ENCODE measurements at places on chromosomes 6 and 20.
A peak's percentile ranks its signal among the peaks of the same experiment; 100 is the strongest.

- DNase-seq = no peak
Observed at GRCh38 chr6:34924831-34925625, 36.0 kb downstream of the ANKS1A start.

- no peak for DNase-seq
Observed at GRCh38 chr20:37867289-37868195, 35.4 kb upstream of the VSTM2L start.

DNA sequence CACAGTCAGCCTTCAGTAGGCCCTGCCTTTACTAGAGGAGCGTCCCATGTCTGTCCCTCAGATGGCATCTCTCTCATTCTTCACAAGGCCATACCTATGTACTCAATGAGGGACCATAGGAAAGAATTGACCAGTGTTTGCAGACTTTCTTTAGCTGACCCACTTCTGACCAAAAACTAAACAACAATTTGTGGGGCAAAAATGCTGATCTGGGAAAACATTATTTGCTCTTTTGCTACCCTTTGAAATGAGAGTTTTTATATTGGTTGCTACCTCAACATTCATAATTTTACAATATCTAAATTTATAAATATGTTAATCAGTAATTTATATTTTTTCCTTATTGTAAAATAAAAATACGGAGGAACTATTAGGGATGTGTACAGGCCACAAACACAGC, 539.4 kb upstream of the GJE1 start:
- no peak for DNase-seq

DNA sequence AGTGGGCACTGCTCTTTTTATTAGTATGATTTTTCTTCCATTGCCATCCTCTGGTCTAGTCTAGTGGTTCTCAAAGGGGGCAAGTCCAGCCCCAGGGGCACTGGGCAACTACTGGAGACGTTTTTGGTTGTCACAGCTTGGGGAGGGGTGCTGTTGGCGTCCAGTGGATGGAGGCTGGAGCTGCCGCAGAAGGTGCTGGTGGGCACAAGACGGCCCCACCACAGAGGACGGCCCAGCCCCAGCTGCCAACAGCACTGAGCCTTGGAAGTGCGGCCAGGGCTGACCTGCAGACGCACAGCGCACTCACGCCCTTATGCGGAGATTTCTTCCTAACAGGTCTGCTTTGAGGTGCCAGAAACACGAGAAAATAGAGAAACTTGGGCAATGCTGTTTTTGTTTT, 40.3 kb downstream of the CDH4 start:
- DNase-seq = no peak

GRCh38 chr6:34865107-34865506, 22.7 kb downstream of the TAF11 start:
- DNase-seq = no peak

GRCh38 chr6:1552296-1552761, 57.4 kb upstream of the FOXC1 start:
- no peak for DNase-seq

DNA sequence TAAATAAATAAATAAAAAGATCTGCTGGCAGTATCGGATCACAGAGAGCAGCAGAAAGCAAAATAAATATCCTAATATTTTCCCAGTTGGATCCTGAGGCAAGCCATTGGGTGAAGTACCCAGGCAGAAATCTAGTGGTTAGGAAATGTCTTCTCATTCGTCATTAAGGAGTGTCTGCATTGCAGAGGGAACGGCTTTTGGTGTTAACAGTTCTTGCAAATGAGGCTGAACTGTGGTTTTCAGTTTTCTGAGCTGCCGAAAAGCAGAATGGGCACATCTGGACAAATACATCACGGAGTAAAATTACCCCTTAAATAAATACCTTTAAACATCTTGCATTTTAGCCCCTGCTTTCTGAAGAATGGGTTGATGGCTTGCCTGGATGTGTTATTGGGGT, 82.3 kb upstream of the MPC1 start:
- no peak for DNase-seq

DNA sequence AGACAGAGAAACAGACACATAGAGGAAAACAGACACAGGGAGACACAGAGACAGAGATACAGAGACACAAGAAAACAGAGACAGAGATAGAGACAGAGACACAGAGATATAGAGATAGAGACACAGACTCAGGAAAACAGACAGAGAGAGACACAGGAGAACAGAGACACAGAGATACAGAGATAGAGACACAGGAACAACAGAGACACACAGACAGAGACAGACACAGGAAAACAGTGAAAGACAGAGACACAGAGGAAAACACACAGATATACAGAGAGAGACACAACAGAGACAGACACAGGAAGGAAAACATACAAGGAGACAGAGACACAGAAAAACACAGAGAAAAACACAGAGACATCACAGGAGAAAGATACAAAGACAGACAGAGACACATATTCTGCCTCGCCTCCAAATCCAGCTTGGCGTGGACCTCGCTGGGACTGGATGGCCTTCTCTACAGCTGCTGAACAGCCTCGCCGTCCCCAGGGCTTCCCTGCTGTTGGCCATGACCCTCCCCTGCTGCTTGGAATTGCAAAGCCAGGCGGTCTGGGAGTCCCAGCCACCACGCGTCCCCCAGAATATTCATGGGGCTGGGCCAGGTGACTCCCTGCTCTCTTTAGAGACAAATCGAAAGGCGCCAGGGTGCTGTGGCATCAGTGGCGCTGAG, 36.8 kb downstream of the NTSR1 start:
- peak; percentile 8 for DNase-seq

DNA sequence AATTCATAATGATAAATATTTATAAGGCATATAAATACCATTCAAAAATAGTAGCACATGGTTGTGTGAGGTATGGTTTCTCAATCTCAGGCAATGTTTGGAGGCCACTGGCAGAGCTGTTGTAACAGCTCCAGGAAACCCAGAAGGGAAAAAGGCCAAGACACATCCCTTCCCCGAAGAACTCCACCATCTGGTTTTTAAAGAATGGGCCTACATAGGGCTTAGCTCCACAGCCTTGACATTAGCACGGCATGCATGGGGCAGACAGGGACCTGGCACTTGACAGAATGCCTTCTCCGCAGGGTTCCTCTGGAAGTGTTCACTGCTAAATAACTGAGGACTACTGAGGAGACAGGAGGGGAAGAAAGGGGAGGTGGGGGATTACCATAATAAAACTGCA, 16.1 kb upstream of the FOXO3 start:
- no peak for DNase-seq

DNA sequence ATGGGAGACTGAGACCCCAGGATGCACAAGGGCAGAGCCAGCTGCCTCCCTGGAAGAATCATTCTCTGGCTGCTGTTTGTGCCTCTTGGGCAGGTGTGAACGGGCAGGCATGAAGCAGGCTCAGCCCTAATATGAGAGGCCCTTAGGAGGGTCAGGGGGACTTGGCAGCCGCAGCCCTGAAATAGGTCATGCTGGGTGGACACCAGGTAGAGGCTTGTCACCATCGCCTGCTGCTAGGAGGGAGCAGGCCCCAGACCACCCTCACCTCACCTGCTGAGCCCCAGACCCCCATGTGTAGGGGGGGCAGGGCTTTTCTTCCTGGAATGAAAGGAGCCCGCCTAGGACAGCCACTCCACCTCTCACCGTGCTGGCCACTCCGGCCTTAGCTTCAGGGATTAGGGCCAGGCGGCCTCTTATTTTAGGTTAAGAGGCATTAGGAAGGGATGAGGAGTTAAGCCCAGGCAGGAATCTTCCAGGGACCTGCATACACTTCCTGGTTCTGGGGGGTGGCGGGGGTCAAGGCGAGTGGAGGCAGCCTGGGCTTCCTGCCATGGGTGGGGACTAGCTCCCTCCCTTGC, 92.4 kb downstream of the ASXL1 start:
- no peak for DNase-seq

DNA sequence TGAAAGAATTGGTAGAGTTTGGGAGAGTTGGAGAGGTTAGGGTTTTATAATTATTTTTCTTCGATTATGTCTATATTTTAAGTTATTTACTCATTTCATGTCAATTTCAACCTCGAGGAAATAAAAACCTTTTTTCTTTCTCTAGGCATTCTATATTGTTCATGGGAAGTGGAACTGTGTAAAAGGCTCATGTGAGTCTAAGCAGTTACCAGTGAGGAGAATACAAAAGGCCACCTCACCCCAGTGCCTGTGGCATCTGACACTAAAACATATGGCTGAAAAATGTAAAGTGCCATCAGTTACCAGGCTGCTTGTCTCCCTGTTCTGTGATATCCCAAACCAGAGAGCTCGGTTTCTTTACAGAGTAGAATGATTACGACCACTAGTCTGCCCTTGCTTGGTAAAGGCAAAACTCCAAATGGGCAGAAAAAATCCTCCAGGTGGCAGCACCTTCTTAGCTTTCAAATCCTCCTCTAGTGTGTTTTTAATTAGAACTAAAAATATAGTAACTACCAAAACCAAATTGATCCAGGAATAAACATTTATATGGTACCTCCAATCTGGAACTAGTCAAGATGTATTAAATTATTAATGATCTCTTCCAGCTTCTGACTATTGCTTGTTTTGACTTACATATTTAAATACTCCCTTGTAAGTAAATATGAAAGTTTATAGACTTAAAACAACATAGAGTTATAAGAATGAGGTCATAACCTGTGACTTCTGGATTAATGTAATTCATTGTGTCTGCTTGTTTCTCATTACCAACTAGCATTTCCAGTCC, 122.6 kb upstream of the MCHR2 start:
- DNase-seq = peak; percentile 43

- peak; percentile 82 for DNase-seq
Observed at GRCh38 chr20:45341939-45342854, 6.0 kb downstream of the SDC4 start.

GRCh38 chr6:148878683-148879082, 131.9 kb downstream of the UST start:
- no peak for DNase-seq

GRCh38 chr6:133769463-133769862, 119.5 kb upstream of the TCF21 start:
- DNase-seq = no peak

- no peak for DNase-seq
Observed at GRCh38 chr6:108132863-108133262, 33.0 kb upstream of the NR2E1 start.

GRCh38 chr6:6596529-6597328, 8.2 kb downstream of the LY86 start:
- no peak for DNase-seq

GRCh38 chr6:44074813-44075646, 52.2 kb downstream of the MRPL14 start:
- no peak for DNase-seq

GRCh38 chr6:79650950-79651349, 19.8 kb downstream of the SH3BGRL2 start:
- no peak for DNase-seq

GRCh38 chr20:10906834-10907233, 233.0 kb upstream of the JAG1 start:
- no peak for DNase-seq

DNA sequence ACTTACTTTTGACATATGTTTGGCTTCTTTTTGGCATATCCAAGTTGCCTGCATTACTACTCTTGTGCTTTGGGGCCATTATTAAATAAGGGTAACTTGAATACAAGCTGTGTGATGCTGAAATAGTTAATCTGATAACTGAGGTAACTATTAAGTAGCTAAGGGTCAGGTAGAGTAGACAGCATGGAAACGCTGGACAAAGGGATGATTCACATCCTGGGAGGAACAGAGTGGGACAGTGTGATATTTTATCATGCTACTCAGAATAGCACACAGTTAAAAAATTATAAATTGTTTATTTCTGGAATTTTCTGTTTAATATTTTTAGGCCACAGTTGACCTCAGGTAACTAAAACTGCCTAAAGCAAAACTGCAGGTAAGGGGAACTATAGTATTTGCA, 483.9 kb downstream of the RFPL4B start:
- DNase-seq = no peak

DNA sequence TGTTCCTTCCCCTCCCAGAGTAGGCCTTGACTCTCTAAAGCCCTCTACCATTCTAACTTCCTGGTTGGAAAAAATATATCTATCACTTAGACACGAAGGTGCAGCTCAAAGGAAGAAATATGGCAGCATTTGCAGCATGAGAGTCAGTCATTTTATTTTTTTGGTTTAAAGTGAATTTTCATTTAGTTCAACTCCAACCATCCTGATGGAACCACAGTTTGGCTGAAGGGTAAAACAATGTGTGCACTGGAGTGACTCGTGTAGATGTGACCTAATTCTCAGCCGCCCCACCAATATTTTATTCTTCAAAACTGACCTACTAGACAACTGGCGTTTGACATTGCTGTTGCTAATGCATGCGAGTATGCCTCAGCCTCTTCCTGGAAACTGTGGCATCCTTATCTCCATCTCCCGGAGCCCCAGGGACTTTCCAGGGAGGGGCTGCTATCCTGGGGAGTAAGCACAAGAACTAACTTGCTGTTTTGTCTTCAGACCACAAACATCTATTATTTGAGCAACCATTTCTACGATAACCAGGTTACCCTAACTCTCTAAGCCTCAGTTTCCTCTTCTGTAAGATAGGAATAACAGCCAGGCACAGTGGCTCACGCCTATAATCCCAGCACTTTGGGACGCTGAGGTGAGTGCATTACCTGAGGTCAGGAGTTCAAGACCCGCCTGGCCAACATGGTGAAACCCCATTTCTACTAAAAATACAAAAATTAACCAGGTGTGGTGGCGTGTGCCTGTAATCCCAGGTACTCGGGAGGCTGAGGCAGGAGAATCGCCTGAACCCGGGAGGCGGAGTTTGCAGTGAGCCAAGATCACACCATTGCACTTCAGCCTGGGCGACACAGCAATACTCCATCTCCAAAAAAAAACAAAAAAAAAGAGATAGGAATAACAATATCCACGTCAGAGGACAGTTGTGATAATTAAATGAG, 148.7 kb upstream of the JARID2 start:
- DNase-seq = no peak

GRCh38 chr20:50230871-50231560, 40.4 kb downstream of the CEBPB start:
- no peak for DNase-seq

DNA sequence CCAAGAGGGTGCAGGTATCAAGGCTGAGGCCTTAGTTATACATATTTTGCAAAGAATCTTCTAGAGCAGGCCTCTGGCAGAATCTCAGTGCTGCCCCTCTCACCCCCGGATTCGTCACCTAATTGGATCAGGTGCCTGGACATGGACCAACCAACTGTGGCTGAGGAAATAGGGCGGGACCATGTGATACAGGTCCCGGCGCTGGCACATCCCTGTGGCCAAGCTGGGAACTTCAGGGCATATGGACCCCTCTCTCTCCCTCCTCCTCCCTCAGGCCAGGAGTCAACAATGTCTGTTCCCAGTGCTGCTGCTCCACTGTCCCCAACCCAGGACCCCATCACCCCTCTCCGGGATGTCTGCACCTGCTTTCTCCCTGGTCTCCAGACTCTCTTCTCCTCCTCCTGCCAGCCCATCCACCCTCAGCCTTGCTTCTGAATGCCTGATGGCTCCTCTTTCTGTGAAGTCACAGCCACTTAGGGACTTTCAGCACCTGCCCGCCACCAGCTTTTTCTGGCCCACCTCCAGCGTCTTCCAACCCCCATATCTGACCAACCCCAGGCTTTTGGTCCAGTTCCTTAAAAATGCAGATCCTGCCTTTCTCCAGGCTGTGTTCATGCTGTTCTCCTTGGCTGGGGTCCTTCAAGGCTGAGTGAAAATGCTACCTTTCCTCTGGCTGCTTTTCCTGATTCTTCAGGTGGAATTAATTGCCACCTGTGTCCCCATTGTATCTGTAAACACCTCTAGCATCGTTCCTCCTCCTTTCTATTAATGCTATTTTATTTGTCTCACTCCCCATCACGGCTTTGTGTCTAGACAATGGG, 19.0 kb upstream of the MLN start:
- peak; percentile 76 for DNase-seq

- DNase-seq = no peak
Observed at GRCh38 chr6:26375270-26375669, 7.6 kb upstream of the BTN2A2 start.

Data from WTC11 (cell line).